Mammary epithelial cell (primary cell): ENCODE measurements at places on chromosomes 2 and 18. TPM values are rescaled to one million over a fixed set of nuclear protein-coding genes. Genes with fewer than 3 reads are reported as not detected.

Gene GRP
- not detected in 2 replicates for total RNA-seq

Gene TMEM178A
- 1.5 TPM for total RNA-seq

Gene ATP6V1B1
- 1.3 TPM for total RNA-seq

Gene MREG
- 29.5 and 30.1 TPM in 2 replicates for total RNA-seq
